ENCODE measurements at places on chromosomes 1 and 21.

DNA sequence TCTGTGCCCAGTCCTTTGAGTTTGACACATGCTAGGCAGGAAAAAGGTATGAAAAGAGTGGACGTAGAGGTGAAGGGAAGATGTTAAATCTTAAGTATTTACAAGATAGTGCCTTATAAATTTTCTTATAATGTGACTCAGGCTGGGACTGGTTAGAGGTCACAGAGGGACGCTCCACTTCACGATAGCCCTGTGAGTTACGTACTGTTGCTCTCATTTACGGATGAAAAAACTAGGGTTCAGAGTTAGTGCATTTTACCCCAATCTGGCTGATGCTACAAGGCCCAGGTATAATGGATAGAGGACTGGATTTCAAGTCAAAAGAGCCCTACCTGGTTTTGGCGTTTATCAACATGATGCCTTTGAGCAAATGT is 1.4 kb upstream of the TUT4 start:
- DNase-seq = no peak

DNA sequence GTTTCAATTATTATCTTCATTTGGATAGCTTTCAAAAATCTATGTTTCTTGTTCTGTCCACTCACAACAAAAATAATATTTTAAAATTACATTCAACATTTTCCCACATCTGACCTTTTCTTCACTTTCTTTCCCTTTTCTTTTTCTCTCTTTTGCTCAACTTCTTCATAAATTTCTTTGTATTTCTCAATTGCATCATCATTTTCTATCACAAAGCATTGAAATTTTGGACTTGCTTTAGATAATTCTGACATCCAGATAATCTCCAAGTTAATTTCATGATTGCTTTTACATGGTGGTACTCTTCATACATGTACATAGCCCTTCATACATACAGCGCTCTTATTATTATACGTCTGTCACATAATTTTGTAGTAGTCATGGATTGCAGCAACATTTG is 30.2 kb downstream of the NUF2 start:
- DNase-seq = no peak

GRCh38 chr1:192767798-192768197 is 41.0 kb upstream of the RGS2 start:
- no peak for DNase-seq

GRCh38 chr1:82152356-82153271 is 351.9 kb downstream of the ADGRL2 start:
- no peak for DNase-seq

DNA sequence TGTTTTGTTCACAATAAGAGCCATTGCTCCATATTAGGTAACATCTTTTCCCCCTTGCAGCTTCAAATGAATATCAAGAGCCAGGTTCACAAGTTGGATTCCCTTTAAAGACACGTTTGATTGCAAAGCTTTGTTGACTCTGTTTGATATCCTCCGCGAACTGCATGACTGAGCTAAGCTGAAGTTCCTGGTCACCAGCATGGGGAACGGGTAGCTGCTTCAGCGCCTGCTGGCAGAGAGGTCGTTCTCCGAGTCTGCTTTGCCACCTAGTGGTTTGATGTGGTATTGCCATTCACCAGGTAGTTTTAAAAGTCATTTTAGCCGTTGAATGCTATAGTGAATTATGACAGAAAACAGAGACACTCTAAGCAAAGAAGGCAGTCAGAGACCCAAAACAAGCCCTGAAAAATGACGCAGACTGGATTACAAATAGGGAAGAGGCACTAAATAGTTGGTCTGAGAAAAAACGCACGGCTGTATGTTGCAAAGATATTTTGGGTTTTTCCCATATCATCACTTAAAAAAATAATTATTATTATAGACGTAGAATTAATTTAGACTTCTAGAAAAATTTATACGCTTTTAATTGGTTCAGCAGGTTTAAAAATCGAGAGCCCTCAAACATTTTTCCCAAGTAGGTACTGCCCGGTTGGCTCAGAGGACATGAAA is 193.5 kb upstream of the FMN2 start:
- DNase-seq = no peak

DNA sequence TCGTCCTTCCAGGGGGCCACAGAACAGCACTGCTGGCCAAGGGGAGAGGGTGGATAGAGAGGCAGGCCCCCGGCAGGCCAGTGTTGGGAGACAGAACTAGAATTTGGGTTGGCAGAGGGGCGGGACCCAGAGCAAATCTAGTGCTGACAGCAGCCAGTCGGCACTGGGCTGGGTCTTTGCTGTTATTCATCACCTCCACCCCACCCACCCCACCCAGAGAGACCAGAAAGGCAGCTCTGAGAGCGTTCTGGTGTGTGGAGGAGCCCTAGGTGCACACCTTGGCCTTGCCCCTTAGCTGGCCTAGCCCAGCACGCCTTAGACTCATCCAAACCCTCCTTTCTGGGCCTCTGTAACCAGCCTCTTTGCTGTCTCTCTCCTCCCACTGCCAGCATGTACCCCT is 6.4 kb upstream of the PKP1 start:
- no peak for DNase-seq

DNA sequence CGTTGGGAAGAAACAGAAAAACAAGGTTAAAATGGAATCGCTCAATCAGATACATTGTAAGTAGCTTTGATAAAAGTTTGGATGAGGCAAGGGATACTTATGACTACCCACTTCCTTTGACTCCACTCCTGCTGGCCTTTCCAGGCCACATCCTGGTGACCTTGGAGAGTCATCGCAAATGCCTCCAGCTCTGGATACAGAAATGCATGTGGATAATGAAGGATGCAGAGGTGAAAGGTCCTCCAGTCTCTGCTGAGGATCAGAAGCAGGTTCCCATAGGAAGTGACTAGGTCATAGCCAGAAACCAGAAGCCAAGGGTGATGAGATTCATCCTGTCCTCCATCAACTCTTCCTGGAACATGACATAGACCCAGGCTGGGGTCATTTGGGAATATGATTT is 6.2 kb upstream of the CAMK1G start:
- no peak for DNase-seq

GRCh38 chr1:44031252-44032169 is at the start of gene SLC6A9:
Gene SLC6A9, minus strand, starts transcription at chr1:44031462. Its CDS starts 7,185 bp downstream, at chr1:44024277.
- DNase-seq = no peak

Measured in cortex of kidney (tissue), 1 donor.